ENCODE measurements at places on chromosomes 5 and 9.
A peak's percentile ranks its signal among the peaks of the same experiment; 100 is the strongest.

GRCh38 chr5:45847877-45848276 lies 151.7 kb upstream of the HCN1 start:
- no peak overlapping the region for H3K4me3 ChIP-seq
- DNase-seq = no peak
- no peaks in the 10 kb centered on the region for H3K4me1 ChIP-seq
- no peaks in the 10 kb centered on the region for H3K36me3 ChIP-seq
- H3K27ac ChIP-seq = no peak overlapping the region

- H3K27me3 ChIP-seq = no peaks in the 10 kb centered on the region
- H3K4me3 ChIP-seq = no peak overlapping the region
- no peaks in the 10 kb centered on the region for H3K36me3 ChIP-seq
- H3K4me1 ChIP-seq = no peaks in the 10 kb centered on the region
These were observed 39.0 kb upstream of the TMEM250 start for GRCh38 chr9:136157477-136158265.

- no peak overlapping the region for H3K4me3 ChIP-seq
- H3K4me1 ChIP-seq = no peaks in the 10 kb centered on the region
- H3K27ac ChIP-seq = no peak overlapping the region
These were observed 36.4 kb downstream of the NXNL2 start for GRCh38 chr9:88571419-88571818.

- H3K4me3 ChIP-seq = no peak overlapping the region
- no peak for DNase-seq
- H3K4me1 ChIP-seq = no peaks in the 10 kb centered on the region
- no peaks in the 10 kb centered on the region for H3K36me3 ChIP-seq
These were observed 20.6 kb upstream of the CDH6 start for GRCh38 chr5:31172881-31173280.

DNA sequence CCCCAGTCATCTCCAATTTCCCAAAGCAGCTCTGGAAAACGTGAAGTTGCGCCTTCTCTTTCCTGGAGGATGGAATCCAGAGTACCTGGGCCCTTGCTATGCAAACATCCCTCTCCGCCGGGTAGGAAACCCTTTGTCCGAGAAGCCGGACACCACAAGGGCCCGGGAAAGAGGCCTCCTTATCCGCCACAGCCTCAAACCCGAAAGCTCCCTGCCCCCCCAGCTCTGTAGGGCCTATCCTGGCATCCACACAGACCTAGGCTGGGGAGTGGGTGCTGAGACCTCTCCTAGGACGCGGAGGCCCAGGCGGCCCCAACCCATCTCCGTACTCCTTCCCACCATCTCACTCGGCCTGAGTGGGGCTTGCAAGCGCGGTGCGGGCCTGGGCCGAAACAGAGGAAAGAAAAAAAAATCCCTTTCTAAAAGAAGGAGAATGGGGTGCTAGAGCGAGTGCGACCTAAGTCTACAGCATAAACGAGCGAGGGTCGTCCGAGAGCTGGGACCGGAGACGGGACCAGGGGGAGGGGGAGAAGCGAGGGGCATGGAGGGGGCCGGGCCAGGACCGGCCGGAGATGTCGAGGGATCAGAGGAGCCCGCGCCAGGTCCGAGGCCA lies 624 bp downstream of the FBXW11 start:
- peak overlapping the region; percentile 98 for H3K27ac ChIP-seq
- H3K4me1 ChIP-seq = peaks cover 45% of the 10 kb centered on the region
- no peaks in the 10 kb centered on the region for H3K27me3 ChIP-seq
- peak; percentile 37 for DNase-seq
- no peaks in the 10 kb centered on the region for H3K36me3 ChIP-seq

GRCh38 chr9:117697046-117697445 lies 7.2 kb upstream of the TLR4 start:
- H3K27ac ChIP-seq = no peak overlapping the region
- no peak for DNase-seq
- no peaks in the 10 kb centered on the region for H3K36me3 ChIP-seq
- H3K4me3 ChIP-seq = no peak overlapping the region

DNA sequence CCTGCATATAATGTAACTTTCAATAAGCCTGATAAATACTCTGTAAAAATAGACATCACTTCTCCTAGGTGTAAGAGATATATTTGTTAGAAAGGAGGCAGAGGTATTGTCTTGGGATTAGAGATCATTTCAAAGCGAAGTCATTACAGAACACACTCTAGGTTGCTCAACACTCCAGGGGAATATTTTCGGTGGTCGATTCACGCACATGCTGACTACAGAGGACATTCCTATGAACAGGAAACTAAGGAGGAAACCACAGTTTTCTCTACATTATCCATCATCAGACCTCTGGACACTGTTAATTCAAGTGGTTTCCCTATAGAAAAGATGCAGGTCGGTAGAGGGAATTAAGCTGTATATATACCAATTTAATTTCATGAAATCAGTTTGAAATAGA lies 370.0 kb downstream of the NDUFS4 start:
- no peak overlapping the region for H3K4me3 ChIP-seq
- no peaks in the 10 kb centered on the region for H3K4me1 ChIP-seq
- H3K27me3 ChIP-seq = no peaks in the 10 kb centered on the region

GRCh38 chr9:89527084-89527483 lies 29.2 kb upstream of the SEMA4D start:
- H3K4me3 ChIP-seq = no peak overlapping the region
- no peaks in the 10 kb centered on the region for H3K27me3 ChIP-seq
- H3K27ac ChIP-seq = no peak overlapping the region
- DNase-seq = no peak

GRCh38 chr9:93710370-93710723 lies 134.0 kb downstream of the PHF2 start:
- H3K27me3 ChIP-seq = no peaks in the 10 kb centered on the region
- H3K27ac ChIP-seq = no peak overlapping the region
- no peak overlapping the region for H3K4me3 ChIP-seq
- DNase-seq = no peak
- H3K4me1 ChIP-seq = no peaks in the 10 kb centered on the region
- H3K36me3 ChIP-seq = no peaks in the 10 kb centered on the region

- H3K36me3 ChIP-seq = no peaks in the 10 kb centered on the region
- H3K27ac ChIP-seq = no peak overlapping the region
- no peak overlapping the region for H3K4me3 ChIP-seq
- no peak for DNase-seq
- no peaks in the 10 kb centered on the region for H3K4me1 ChIP-seq
- H3K27me3 ChIP-seq = no peaks in the 10 kb centered on the region
These were observed 285.2 kb upstream of the SEMA6A start for GRCh38 chr5:116859666-116860320.

DNA sequence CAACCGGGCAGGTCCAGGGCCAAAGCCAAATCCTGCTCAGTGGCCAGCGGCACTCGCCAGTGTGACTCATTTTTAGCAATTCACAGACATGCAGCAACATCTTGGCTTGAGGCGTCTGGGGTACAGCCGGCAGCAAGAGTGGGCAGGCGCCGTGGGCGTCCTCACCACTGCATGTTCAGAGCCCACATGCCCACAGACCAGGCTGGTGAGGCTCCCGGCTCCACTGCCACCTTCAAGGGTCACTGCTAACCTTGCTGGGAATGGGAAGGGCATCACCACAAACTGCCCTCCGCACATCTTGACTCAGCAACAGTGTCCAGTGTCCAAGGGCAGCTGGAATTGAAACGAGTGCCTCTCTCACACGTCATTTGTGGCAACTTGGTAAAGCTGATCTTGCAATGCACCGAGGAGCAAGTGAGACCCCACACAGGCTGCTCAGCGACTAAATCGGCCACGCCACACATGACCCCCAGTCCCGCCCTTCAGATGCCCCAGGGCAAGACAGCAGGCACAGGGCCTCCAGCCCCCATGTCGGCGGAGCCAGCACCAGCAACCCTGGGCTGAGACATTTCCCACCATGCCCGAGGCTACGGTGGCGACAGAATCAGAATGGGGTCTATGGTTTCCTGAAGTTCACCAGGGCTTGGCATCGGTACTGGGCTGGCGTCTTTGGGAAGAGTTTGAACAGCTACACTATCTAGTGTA lies 140.3 kb downstream of the ROR2 start:
- no peaks in the 10 kb centered on the region for H3K4me1 ChIP-seq
- H3K27ac ChIP-seq = no peak overlapping the region
- no peaks in the 10 kb centered on the region for H3K36me3 ChIP-seq
- H3K4me3 ChIP-seq = no peak overlapping the region

GRCh38 chr9:69535286-69535832 lies 136.8 kb downstream of the APBA1 start:
- no peak for DNase-seq
- H3K27me3 ChIP-seq = no peaks in the 10 kb centered on the region
- no peaks in the 10 kb centered on the region for H3K36me3 ChIP-seq
- no peaks in the 10 kb centered on the region for H3K4me1 ChIP-seq

- H3K27me3 ChIP-seq = no peaks in the 10 kb centered on the region
- no peaks in the 10 kb centered on the region for H3K36me3 ChIP-seq
- no peak overlapping the region for H3K4me3 ChIP-seq
These were observed 1176.4 kb upstream of the CDH18 start for GRCh38 chr5:21164425-21164824.

GRCh38 chr9:97906236-97906831 lies 16.0 kb downstream of the TRMO start:
- no peak for DNase-seq
- no peaks in the 10 kb centered on the region for H3K36me3 ChIP-seq
- H3K4me1 ChIP-seq = peaks cover 11% of the 10 kb centered on the region
- H3K27me3 ChIP-seq = no peaks in the 10 kb centered on the region
- no peak overlapping the region for H3K27ac ChIP-seq

- no peaks in the 10 kb centered on the region for H3K36me3 ChIP-seq
- H3K27ac ChIP-seq = no peak overlapping the region
- H3K4me3 ChIP-seq = no peak overlapping the region
- H3K27me3 ChIP-seq = no peaks in the 10 kb centered on the region
These were observed 22.1 kb downstream of the LRRC19 start for GRCh38 chr9:26983340-26983739.

GRCh38 chr9:129733632-129733953 lies 19.2 kb downstream of the PTGES start:
- no peak for DNase-seq
- H3K4me1 ChIP-seq = peaks cover 14% of the 10 kb centered on the region
- H3K27me3 ChIP-seq = no peaks in the 10 kb centered on the region
- no peaks in the 10 kb centered on the region for H3K36me3 ChIP-seq
- H3K4me3 ChIP-seq = no peak overlapping the region
- no peak overlapping the region for H3K27ac ChIP-seq

- no peak for DNase-seq
- no peak overlapping the region for H3K27ac ChIP-seq
- H3K36me3 ChIP-seq = no peaks in the 10 kb centered on the region
- H3K27me3 ChIP-seq = no peaks in the 10 kb centered on the region
These were observed 36.2 kb downstream of the GRIN3A start for GRCh38 chr9:101702257-101702656.

DNA sequence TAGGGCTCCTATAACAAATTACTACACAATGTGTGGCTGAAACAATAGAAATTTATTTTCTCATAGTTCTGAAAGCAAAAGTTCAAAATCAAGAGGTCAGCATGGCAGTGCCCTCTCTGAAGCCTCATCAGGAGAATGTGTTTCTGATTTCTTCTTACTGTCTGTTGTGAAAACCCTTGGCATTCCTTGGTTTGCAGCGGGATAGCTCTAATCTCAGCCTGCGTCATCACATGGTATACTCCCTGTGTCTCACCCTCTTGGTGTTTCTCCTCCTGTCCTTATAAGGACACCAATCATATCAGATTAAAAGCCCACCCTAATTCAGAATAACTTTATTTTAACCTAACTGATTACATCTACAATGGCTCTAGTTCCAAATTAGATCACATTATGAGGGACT lies 87.5 kb upstream of the CDH9 start:
- H3K36me3 ChIP-seq = no peaks in the 10 kb centered on the region
- H3K27ac ChIP-seq = no peak overlapping the region
- H3K27me3 ChIP-seq = no peaks in the 10 kb centered on the region
- H3K4me1 ChIP-seq = no peaks in the 10 kb centered on the region

All from body of pancreas (tissue), 4 donors.